ENCODE measurements at places on chromosomes 5 and 9.

GRCh38 chr9:106588626-106589025, 274.3 kb upstream of the ZNF462 start:
- no peak for DNase-seq

GRCh38 chr5:149217803-149218155, 53.9 kb upstream of the AFAP1L1 start:
- no peak for DNase-seq

DNA sequence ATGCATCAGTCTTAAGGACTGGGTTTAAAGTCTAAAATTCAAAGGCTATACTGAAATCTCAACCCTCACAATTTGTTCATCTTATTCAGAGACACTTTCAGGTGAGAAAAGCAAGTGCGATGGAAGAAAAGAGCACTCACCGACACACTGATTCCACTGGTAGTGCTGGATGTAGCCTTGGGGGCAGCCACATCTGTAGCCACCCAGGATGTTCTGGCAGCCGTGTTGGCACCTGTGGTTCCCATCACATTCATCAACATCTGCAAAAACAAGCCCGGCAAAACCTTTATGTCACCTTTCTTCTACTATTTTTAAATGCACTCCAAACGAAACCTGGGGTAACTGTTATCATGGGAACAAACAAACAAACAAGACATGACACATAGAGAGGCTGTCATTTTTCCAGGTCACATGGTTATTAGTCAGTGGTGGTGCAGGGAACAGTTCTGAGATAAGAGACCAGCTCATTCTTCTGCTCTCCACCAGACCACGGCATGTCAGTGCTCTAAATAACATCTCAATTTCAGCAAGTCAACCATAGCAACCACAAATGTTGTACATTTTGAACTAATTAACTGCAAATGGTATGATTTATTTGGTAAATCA, 188.4 kb downstream of the SLC12A2 start:
- no peak for DNase-seq

DNA sequence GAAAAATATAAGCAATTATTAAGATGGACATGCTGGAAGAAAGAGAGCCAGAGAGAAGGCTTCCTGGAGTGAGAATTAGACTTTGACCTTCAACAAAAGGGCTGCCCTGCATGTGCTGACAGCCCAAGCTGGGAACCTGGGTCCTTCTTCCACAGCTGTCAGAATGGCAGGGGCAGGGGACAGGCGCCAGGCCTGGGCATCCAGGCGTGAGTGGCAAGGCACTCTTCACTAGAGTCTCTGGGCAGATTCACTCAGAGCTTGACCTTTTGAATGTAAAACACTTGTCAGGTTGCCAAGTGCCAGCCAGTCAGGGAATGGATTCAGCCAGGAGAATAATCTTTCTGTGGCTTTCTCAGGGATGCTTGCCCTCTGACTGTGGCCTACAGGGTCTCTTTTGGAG, 119.1 kb upstream of the CLINT1 start:
- DNase-seq, result no peak

All from activated naive CD4-positive, alpha-beta T cell (primary cell).